ENCODE measurements at places on chromosomes 6 and 20.
A peak's percentile ranks its signal among the peaks of the same experiment; 100 is the strongest.

GRCh38 chr6:155177363-155177961, 86.4 kb upstream of the CLDN20 start:
- DNase-seq, result peak; percentile 86

DNA sequence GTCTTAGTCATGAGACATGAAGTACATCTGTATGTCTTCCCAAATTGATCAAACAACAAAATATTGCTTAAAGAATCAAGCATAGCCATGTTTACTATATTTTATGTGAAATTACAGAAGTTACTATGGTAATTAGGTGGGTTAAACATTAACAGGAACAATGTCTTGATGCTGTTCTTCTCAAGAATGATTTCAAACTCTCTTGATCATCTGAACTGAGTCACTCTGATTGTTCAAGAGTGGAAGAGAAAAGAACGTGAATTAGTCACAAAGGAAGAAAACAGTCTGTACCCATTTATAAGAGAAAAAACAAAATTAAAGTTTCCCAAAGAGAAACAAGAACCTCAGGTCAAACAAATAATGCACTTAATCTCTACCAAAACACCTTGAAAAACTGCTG, 62.2 kb upstream of the NUP153 start:
- no peak for DNase-seq

DNA sequence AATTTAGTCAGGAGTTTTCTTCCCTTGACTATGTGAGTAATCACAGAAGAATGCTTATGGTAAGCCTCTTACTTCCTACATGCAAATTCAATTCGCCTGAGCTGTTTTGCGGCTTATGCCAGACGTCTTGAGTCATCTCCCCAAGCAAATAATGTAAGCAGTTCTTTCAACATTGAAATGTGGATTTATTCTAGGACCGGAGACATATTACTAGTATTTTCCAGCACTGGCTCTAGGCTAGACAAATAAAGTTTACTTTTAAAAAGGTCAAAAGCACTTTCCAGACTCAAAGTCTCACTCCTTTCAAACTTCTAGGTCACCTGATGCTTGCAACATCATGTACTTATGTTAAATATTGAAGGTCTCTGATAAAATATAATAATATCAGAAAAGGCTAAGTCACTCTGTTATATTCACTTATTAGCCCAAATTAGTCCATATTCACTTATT, 38.1 kb upstream of the NOX3 start:
- no peak for DNase-seq

DNA sequence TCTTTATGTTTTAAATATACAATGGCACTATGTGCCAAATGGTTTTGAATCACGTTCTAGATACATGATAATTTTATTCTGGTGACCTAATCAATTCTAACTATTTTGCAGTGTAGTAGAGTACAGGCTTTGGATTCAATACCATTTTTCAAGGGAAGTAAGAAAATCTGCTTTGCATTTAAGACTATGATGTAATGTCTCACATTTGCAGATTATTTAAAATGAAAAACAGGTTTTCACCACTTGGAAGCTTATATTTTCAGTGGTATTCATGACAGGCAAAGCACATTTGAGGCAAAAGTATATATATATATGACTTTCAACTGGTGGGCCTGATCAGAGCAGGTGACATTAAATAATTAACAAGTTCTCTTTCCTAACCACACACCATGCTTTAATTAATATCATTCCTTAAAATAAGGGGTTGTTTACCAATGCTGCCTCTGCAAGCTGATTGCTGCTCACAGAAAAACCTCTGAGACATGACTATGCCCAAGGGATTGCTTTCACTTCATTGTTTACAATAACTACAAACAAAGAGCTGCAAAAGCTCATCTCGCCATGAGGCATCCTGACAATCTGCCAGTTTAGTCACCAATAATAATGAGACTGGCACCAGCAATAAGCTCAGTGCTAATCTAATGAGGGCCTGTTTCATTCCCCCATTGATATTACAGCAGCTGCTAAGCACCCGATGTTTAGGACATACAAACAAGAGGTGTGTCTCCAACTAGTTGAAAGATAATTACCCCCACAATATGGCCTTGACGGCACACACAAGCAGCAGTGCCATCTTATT, 1176.0 kb upstream of the GJE1 start:
- no peak for DNase-seq

DNA sequence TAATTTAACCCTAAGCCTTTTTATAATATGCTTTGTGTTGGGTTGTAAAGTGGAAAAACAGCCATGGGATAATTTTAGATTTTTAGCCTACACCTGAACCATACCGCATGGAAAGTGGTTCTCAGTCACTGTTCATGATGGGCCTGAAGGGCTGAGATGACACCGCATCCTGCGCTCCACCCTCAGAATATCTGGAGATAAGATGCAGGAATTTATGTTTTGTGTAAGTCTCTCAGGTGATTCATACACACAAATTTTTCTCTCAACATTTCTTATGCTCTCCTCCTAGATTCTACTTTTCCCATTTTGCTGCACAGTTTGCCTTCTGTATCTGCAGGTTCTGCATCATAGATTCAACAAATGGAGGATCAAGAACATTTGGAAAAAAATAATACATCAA, 191.3 kb upstream of the PHACTR1 start:
- DNase-seq, result no peak

- no peak for DNase-seq
Observed at GRCh38 chr6:118546164-118546879, 1.8 kb upstream of the PLN start.

- no peak for DNase-seq
Observed at GRCh38 chr20:1401451-1401907, 8.6 kb upstream of the FKBP1A start.

- DNase-seq, result no peak
Observed at GRCh38 chr6:45822246-45822812, 193.3 kb downstream of the CLIC5 start.

GRCh38 chr20:13613917-13614316, 24.8 kb downstream of the TASP1 start:
- DNase-seq, result no peak

- no peak for DNase-seq
Observed at GRCh38 chr6:131976545-131977061, 25.4 kb upstream of the CCN2 start.

DNA sequence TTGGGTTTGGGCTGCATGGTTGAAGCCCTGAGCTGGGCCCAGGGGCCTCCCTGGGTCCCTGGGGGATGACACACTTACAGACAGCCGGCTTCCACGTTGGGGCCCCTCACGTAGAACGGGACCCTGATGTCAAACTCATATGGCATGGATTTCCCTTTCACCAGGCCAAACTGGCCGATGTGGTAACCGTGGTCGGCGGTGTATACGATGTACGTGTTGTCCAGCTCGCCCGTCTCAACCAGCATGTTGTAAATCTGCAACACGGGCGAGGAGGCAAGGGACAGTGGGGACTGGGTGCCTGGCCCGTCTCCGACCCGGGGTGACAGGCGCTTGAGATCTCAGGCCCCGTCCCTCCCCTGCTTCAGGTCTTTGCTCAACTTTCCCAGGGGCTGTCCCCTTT, 102.4 kb downstream of the SULF2 start:
- no peak for DNase-seq

DNA sequence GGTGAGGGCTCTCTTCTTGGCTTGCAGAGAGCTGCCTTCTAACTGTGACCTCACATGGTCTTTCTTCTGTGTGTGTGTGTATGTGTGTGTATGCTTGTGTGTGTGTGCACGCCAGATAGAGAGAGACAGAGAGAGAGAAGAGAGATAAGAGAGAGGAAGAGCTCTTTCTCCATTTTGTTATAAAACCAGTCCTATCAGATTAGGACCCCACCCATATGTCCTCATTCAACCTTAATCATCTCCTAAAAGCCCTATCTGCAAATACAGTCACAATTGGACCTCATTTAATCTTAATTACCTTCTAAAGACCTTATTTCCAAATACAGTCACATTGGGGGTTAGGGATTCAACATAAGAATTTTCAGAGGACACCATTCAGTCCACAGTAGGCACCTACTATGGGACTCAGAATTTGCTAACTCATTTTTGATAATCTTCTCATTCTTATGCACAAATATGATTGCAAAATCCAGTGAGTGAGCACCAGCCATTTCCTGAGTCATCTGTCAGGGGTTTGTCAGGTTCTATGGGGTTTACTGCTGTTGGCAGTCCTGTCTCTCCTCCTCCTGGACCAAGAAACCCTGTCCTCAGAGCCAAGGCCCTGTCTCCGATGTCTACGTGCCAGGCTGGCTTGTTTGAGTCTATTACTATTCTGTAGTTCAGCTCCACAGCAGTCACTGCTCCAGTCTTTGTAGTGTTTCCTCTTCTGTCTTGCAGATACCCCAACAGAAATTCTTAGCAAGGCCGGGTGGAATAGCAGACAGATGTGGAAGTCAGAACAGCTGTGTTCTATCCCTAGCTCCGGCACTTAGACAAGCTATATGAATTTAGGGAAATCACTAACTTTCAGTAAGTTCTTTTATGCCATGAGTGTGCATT, 59.0 kb upstream of the FAM184A start:
- DNase-seq, result no peak

DNA sequence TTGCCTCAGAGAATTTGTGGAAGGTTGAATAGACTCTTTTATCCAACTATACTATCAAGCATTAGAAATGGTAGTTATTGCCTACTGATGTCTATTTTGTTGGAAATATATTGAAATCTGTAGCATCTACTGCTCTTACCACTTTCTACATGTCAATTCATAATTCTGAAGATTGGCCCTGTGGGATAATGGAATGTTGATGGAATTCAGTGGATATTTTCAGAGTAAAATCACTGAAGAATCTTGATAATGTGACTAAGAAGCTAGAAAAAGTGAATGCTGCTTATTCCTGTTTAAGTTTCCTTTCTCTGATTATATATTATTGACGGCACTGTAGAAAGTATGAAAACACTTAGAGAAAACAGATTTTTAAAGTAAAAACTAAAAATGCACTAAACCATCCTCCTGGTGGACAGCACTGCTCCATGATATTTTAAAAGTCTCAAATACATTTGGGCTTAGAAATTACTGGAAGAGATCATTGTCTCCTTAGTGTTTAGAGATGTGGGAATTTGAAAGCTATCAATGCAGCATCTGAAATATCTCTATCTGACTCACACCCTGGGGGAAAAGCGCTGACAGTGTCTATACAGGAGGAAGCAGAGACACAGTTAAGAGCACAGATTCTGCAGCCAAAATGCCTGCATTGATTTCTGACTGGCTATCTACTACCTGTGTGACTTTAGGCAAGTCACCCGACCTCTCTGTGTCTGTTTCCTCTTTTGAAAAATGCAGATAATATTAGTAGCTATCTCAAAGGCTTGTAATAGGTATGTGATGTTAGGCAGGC, 37.9 kb upstream of the RCAN2 start:
- no peak for DNase-seq

DNA sequence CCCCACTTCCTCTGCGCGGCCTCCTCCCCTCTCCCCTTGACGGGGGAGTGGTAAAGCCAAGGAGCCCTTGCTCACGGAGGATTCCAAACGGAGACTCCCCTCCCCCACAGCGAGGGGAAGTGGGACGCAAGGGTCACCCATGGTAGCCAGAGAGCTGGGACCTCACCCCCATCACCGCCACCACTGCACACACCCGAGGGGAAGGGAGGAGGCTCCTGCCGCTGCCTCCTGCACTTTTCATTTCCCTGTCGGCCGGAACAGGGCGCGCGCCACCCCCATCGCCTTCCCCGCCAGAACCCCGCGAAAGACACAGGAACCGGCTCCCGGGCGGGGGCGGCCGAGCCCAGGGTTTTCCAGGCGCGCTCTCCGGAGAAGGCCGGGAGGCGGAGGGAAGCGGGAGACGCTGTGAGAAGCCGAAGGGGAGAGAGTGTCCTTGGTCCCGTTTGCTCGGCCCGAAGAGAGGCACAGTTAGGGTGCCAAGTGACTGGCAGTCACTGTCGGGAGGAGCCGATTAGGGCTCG, 789 bp downstream of the CCND3 start:
- peak; percentile 54 for DNase-seq

- no peak for DNase-seq
Observed at GRCh38 chr20:45583502-45583901, 4.4 kb upstream of the WFDC8 start.

GRCh38 chr20:5131502-5131901, 4.7 kb downstream of the CDS2 start:
- no peak for DNase-seq

GRCh38 chr20:53943522-53944291, 126.7 kb downstream of the BCAS1 start:
- DNase-seq, result peak; percentile 67

DNA sequence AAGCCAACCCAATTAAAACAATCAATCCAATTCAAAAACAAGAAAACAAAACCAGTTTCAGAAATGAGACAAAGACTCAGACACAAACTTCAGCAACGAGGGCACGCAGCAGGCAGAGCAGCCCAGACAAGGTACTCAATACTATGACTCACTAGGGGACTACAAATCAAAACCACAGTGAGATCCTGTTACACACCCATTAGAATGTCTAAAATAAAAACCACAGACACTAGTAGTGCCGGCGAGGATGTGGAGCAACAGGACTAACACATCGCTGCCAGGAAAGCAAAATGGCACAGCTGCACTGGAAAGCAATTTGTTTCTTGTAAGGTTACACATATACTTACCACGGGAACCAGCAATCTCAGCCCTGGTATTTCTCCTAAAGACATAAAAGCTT, 28.4 kb upstream of the MAS1L start:
- DNase-seq, result no peak

GRCh38 chr6:134948691-134949090, 1.2 kb downstream of the ALDH8A1 start:
- DNase-seq, result no peak

DNA sequence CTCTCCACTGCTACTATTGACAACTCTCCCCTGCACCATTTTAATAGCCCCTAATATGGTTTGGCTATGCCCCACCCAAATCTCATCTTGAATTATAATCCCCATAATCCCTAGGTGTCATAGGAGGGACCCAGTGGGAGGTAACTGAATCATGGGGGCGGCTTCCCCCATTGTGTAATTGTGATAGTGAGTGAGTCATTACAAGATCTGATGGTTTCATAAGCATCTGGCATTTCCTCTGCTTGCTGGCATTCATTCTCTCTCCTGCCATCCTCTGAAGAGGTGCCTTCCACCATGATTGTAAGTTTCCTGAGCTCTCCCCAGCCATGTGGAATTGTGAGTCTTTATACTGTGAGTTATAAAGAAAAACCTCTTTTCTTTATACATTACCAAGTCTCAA, 74.1 kb upstream of the TCF21 start:
- DNase-seq, result no peak

DNA sequence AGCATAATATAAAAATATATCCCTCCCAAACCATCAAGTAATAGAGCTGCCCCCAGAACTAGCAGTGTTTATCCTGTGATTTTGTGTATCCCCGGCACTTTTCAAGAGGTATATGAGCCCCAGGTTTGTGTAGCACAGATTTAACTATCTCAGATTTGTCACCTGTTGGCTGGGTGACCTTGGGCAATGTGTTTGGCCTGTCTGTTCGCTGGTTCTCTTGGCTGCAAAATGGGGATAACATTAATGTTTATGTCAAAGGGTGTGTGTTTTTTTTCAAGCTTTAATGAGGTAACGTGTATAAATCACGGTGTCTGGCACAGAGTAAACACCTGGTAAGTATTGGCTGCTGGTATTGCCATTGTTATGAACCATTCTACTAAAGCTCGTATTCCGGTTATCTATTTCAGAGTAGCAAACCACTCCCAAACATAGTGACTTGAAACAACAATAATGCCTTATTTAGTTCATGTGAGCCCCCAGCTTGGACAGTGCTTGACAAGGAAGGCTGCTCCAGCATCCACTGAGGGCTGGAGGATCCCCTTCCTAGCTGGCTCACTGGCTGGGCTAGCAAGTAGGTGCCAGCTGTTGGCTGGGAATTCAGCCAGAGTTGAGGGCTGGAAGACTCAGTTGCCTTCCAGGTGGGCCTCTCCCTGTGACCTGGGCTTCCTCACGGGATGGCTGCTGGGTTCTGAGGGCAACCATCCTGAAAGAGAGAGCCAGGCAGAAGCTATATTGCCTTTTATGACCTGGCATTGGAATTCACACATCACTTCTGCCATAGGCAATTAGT, 36.2 kb downstream of the PDRG1 start:
- no peak for DNase-seq
